ENCODE measurements at places on chromosomes 16 and 17.
A peak's percentile ranks its signal among the peaks of the same experiment; 100 is the strongest.

DNA sequence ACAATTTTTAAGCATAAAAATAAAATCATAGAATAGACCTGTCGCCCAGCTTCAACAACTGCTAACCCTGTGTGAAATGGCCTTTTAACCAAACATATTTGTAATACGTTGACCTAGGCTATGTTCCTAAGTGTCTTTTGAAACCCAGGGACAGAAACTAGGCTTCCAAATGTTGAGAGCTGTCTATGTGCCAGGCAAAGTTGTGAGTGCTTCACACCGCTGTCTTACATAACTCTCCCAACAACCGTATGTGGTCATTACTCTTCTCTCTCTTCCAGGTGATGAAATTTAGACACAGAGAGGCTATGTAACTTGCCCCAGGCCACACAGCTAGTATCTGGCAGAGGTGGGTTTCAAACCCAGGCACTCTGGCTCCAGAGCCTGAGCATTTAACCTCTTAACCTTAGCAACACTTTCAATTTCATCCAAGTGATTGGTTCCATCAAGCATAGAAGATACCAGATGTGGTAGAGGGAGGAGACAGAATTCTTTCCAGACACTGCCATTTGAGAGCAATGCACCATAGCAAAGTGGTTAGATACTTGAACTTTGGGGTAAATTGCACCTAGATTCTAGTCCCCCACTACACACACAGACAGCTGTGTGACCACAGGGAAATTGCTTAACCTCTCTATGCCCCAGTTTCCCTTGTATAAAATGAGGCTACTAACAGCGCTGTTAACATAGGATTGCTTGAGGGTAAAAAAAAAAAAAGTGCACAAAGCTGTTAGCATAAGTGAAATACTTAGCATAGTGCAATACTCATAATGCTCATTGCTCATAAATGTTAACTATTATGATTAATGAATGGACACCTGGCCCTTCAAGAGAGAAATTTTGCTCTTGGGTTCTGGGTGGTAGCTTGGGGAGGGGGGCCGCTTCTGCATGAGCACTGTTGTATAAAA is 160.6 kb downstream of the IRX3 start:
- no peak for DNase-seq

DNA sequence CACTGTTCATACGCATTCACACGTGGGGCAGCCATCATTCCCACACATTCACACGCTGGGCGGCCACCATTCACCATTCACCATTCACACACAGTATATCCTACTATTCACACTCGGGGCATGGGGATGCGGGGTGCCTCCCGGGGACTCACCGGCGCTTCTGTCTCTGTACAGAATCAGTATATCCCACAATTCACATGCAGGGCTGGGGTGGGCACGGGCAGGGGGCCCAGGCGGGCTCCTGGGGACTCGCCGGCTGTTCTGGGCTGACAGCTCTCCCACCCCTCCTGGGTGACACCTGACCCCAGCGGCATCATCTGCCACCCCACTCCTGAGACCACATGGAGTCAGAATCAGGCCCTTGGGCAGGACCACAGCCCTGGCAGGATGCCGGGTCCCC is 9.6 kb downstream of the NME3 start:
- no peak for DNase-seq

DNA sequence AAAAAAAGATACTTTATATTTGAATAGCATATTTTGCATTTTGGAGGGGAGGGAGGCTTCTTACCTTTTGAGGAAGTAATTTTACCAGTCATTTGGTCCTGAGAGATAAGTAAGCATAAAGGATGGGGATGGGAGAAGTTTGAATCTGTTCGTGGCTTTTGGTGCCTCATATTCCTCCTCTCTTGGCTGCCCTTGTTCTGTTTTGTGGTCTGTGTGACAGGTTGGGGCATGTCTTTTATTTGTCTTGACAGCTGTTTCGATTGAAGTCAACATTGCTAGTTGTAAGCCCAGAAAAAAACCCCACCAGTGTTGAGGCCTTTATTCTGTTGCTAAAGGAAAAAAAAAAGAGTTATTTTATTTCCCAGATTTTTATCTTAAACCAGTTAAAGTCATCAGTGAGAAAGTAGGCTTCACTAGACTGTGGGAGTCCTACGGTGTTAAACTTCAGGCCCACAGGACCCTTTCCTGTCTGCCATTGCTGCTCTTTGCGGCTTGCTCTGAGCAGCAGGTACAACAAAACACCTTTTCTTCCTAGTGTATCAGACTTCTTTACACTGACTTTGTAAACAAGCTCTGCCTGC is 11.4 kb downstream of the SLC7A6 start:
- peak; percentile 63 for DNase-seq

DNA sequence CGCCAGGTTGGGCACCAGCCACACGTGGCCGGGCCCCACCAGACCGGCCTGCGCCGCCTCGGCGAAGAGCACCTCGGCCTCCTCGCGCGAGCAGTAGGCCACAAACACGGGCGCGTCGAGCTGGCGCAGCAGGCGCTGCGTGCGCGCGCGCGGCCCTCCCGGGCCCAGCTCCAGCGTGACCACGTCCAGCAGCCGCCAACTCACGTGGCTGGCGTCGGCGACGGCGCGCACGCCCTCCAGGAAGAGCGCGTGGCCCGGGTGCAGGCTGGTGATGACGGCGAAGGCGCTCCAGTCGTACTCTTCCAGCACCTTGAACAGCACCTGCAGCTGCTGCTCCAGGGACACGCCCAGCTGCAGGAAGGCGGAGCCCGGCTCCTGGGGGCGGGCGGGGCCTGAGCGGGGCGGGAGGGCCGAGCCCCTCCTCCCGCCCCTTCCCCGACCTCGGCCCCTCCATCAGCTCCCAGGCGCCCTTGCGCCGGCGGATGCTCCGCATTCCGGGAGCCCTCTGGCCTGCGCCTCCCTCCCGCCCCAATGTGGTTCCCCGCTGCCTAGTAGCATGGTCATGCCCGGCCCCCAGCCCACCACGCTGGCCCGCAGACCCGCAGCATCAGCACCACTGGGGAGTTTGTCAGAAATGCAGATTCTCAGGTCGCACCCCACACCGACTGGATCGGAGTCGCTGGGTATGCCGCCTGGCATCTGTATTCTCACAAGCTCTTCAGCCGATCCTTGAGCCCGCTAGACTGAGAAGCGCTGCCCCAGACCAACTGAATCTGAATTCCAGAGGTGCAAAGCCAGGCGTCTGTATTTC is 7.2 kb downstream of the GRIN2C start:
- DNase-seq, result peak; percentile 55

DNA sequence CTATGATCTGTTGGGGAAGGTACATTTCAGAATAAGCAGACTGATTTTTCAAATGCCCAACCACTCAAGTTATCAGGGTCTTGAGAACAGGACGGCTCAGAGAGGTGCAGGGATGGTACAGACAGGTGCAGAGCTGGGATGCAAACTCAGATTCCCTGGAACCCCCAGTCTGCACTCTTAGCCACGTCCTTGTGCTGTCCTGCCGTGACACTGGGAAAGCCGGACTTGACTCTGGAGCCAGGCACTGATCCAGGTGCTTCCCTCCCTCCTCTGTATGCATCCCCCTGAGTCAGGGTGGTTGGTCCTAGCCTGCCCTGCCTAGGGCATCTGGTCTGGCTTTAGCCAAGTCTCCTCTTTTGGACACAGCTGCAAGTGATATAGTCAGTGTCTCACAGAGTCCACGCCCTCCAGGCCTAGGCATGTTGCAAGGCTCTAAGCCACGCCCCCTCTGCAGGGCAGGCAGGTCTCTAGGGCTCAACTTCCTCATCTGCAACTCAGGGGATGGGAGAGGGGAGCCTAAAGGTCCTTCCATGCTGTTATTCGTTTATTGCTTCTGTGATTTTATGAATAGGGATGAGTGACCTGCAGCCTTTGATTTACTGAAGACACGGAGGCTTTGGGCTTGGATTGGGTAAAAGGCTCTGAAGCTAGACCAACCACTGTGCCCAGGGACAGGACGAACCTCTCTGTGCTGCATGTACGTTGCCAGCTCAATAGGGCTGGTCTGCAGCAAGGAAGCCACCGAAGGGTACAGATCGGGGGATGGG is 97.3 kb downstream of the SDK2 start:
- DNase-seq, result no peak

DNA sequence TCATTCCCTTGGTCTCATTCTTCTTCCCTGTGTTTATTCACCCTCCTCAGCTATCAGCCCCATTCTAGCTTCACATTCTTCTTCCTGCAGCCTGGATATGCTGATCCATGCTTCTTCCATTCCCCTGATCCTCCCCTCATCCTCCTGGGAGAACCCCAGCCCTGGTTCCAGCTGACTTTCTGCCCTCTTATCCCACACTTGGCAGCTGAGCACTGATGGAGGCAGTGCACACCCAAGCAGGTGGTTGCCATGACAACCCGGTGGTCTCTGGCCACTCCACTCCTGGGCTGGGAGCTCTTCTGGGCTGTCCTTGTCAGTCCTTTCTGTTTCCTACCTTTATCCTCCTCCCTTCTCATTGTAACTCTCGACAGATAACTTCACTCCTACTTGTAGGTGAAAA is 16.7 kb upstream of the TUBG2 start:
- no peak for DNase-seq

DNA sequence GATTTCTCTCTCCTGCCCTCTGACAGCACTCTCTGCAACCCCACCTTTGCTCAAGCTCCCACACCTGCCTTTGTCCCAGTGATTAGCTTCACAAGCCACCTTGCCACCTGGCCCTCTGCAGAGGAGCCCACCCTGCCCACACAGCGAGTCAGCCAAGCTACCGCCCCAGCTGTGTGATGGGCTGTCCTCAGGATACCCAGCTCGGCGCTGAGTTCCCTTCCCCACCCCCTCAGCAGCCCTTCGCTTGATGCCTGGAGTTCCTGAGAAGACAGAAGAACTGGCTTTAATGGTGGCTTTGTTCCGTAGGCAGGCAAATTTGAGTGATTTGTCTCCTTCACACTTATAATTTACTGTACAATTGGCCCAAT is 266.4 kb downstream of the CBLN1 start:
- DNase-seq, result no peak

DNA sequence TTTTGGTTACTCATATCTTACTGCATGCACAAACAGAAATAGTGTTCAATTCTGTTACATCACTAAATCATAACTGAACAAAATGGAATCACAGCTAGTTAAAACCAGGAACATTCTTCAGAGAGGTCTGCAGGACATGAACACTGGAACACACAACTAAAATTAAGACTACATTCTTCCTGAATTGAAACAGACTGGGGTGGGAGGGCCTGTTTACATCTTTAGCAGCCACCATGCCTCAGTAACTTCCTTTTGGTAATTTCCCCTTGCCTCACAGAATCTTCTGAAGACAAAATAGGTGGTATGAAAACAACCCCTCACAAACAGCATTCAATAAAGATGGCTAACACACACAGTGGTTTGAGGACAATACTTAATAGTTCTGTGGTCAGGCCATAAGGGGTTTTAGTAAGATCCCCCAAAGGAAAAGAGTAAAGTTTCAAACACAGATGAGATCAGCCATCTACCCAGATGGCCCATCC is 6.5 kb downstream of the MARF1 start:
- no peak for DNase-seq

DNA sequence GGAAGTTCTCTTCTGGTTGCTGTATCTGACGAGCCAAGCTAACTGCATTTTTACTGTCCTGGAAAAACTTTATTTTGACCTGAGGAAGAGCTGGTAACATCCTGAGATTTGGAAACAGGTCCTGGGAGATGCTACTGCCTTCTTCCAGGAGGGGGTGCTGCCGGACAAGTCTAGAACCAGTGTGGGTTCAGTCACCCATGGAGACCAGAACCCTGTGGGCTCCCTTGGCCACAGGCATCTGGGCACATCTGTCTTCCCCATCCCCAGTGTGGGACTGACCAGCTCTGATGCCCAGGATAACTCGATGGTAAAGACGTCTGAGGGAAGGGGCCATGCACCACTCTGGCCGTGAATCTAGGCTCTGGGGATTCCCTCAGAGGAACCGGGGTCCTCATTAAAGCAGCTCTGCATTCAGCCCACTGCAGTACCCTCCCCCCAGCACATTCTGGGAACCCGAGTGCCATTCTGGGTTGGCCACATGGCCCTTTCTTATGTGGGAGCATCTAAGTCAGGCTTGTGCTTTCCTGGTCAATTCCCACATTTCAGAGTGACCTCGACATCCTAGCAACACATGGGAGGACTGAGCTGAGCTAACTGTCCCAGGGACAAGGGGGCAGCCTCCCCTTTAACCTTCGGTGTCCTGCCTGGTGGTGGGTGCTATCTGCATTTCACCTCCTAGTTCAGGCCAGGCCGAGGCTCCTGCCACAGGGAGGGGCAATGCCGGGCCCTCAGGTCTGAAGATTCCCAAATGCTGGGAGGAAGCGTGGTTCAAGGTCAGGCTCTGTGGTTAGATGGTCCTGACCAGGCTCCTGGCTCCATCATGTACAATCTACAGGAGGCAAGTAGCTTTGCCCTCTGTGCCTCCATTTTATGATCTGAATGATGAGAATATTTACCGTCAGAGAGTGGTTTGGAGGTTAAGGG is 6.4 kb downstream of the C16orf86 start:
- DNase-seq, result no peak

DNA sequence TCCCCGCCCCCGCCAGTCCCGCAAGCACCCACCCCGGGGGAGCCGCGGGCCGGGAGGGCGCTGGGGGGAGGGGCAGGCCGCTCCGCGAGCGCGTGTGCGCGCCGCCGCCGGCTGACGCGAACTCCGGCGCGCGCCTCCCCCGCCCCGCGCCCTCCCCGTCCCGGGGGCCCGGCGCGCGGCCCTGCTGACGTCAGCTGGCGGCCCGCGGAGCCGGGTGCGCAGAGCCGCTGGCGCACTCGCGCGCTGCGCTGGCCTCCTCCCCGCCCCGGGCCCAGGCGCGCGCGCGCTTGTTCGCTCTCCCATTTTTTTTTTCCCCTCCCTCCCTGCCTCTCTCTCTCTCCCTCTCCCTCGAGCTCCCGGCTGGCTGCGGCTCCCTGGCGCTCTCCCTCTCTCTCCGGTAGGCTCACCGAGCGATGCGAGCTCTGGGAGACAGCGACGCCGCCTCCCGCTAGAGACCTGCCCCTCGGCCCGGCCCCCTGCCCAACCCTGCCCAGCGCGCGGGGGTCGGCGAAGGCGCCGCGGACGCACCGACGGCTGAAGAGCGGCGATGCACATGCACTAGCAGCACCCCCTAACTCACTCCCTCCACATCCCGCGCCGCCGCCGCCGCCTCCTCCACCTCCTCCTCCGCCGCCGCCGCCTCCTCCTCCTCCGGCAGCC is at the start of gene GNAO1:
GNAO1 (plus strand) TSS at position 334 of the 660 bp plus-strand sequence. CDS start 747 bp downstream, outside the sequence.
- DNase-seq, result peak; percentile 53

- DNase-seq, result no peak
Observed at GRCh38 chr16:23491490-23492391, 18.6 kb downstream of the GGA2 start.

GRCh38 chr17:76271669-76272540 is 6.8 kb downstream of the UBALD2 start:
- DNase-seq, result peak; percentile 51
